ENCODE measurements at places on chromosomes 16 and 17.

- no peak for DNase-seq
Observed at GRCh38 chr17:74522381-74523105, 8.7 kb downstream of the CD300LB start.

GRCh38 chr16:23368469-23368868, 66.4 kb downstream of the SCNN1B start:
- no peak for DNase-seq

DNA sequence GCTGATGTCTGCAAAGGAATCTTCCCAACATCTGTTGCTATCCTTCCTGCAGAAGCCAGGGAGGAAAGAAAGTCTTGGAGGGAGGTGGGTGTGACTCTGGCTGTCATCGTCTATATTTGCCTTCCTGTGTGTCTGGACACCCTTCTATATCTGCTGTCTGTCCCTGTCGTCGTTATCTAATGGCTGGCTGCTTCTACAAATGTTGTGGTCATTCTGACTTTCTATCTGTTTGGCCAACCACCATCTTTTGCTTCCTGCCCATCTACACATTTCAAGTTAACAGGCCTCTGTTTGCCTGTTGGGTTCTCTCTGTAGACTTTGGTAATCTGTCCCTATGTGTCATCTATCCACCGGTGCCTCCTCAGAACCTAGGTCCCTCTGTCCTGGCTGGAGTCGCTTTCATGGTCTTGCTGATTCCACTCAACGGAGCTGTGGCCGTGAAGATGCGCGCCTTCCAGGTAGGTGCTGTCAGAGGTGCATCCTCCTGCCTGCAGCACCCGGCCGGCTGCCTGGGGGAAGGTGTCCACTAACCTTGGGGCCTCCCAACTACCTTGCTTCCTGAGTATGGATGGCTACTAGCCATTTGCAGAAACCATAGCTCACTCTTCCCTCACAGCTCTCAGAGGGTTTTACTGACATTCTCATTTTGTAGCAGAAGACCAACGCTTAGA, 30.2 kb downstream of the ABCC3 start:
- DNase-seq, result no peak

- DNase-seq, result no peak
Observed at GRCh38 chr16:17063201-17064139, 407.3 kb downstream of the XYLT1 start.

DNA sequence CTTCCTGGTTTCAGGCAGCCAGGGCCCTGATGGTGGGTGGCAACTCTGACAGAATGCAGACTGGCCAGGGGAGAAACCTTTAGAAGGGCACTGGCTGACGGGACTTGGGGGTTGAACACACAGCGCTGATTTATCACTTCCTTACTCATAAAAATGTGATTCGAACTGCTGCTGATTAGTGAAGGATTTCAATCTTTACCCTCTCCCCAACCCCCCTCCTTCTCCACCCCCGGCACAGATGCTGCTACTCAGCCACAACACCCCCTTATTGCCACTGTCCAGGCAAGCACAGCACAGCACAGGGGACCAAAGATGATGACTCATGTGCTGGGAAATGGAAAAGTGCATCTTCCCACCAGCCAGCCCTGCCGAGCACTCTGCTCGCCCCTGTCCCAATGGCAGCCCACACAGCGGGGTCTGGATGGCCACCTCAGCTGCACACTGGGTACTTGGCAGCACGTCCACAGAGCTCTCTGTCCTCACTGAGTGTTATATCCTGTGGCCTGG, 70.1 kb downstream of the SMG6 start:
- DNase-seq, result no peak

DNA sequence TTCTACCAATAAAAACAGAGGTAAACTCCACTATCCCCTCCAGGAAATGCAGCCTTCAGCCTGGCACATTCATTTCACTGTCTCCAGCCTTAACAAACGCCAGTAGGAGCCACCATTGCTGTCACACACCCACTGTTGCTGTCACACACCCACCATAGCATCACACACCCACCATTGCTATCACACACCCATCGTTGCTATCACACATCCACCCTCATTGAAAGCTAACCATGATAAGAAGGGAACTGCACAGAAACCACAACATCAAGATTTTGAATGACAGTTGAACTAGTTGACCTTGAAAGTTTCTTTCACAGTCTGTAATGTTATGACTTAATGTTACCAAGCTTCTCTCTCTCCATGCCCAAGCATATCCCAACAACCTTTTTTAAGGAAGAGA, 38.1 kb downstream of the SHCBP1 start:
- DNase-seq, result no peak

GRCh38 chr16:83113811-83114210, 487.0 kb downstream of the CDH13 start:
- DNase-seq, result no peak
